ENCODE measurements at places on chromosomes 6 and 20.

DNA sequence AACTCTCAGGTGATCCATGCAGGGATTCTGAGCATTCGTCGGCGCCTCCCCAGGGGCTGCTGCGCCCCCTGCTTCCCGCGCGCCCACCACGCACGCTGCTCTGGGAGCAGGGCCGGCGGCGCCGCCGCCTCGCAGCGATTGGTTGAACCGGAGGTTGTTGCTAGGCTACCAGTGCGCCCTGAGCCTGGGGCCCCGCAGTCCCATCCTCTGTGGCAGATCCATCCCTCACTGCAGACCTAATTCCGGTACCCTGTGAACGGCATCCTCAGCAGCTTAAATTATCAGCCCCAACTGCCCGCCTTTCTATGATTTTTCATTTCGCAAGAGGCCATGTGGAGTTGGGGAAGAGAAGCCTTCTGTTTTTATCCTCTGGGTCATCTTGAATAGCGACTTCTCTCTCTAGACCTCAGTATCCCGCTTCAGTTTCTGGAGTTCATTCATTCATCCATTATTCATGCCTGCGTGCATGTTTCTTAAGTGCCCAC is 15.4 kb downstream of the PNPLA1 start:
- DNase-seq, result no peak

DNA sequence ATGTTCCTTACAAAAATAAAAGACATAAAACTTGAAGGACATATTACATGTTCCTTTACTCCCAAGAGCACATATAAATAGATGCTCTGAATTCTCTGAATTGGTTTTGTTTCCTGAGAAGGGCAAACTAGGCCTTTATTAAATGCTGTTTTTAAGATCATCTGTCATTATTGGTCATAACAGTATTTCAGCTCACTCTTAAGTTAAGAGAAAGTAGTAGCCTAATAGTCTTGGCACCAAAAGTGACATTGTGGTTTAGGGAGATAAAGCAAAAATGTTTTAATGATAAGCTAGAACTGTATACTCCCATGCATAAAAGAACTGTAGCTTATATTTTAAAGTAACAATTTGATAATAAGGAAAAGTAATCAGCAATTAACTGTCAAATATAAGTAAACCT is 361.1 kb upstream of the PTCHD4 start:
- DNase-seq, result no peak

DNA sequence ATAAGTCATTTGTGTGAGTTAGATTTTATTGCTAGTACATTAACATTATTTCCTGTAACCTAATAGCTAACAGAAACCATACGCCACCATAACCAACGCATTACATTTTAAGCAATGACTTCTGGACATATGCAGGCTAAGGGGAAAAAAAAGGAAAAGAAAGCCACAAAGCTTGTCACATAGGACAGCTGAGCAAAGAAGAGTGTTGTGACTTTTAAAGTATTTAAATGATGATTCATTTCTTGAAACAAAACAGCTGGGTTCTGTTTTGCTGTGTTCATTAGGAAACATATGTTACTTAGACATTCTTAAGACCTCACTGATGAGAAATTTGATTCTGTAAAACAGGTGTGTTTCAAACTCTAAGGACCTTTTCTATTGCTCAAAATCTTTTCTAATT is 171.4 kb downstream of the COL9A1 start:
- no peak for DNase-seq

DNA sequence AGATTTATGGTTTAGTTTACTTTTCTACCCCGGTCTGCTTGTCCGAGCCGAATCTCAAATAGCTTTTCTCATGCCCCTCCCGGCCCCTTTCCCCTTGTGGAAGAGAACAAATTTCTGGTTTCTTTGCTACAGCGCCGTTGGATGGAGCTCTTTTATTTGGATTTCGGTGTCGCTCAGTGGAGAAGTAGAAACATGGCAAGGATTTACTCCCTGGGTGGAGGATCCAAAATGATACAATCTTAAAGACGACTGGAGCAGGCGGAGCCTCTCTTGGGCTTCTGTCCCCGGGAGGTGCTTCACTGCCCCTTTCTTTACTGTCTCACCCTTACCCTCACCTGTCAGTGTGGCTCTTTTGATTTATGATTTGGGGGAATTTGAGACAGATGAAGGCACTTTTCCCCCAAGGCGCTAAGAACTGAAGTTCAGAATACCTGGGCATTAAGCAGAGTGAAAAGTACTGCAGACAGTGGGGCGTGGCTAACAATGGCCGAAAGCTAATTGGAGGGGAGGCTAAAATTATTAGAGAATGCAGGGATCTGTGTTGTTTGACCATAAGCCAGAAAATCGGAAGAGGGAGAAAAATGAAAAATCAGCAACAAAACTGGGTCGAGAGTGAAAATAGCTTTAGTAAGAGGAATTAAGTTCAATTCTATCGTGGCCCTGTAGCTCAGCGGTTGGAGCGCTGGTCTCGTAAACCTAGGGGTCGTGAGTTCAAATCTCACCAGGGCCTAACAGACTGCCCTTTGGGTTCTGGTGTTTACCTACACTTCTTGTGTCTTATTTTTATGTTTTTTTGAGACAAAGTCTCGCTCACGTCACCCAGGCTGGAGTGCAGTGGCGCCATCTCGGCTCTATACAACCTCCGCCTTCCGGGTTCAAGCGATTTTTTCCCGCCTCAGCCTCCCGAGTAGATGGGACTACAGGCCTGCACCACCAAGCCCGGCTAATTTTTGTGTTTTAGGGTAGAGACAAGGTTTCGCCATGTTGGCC is 145.1 kb upstream of the ZNF184 start:
- no peak for DNase-seq

GRCh38 chr20:34365765-34366213 is 2.7 kb downstream of the ITCH start:
- no peak for DNase-seq

All from stimulated activated CD8-positive, alpha-beta memory T cell treated with anti-CD3 and anti-CD28 coated beads, Interleukin-7, amount 100 ng/mL, for 1 hour (primary cell).